ENCODE measurements at places on chromosomes 12 and 14.

GRCh38 chr14:68741839-68742470, 50.9 kb downstream of the ZFP36L1 start:
- DNase-seq = no peak

GRCh38 chr12:4301932-4302501, 19.0 kb upstream of the TIGAR start:
- no peak for DNase-seq

GRCh38 chr12:10362828-10363657, 26.8 kb downstream of the KLRK1 start:
- DNase-seq = no peak

GRCh38 chr12:121733849-121734248, 21.3 kb downstream of the TMEM120B start:
- no peak for DNase-seq
